ENCODE measurements at places on chromosomes 12 and 14.

DNA sequence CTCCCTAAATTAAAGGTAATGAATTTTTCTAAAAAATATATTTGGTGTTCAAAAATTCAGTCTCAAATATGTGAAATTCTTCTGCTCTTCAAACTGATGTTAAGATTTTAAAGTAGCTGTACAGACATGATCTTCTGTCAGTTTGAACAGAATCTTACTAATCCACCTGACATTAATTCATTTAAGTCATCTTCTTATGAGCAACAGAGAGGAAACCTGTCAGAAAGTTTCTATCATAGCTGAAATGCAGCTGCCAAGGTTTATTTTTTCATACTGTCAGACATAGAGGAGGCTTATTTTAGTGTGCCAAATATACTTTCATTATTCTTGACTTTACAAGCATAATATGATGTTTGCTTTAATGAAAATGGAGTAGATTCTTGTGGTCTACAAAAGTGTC lies 686.6 kb upstream of the MIS18BP1 start:
- no peak for DNase-seq

DNA sequence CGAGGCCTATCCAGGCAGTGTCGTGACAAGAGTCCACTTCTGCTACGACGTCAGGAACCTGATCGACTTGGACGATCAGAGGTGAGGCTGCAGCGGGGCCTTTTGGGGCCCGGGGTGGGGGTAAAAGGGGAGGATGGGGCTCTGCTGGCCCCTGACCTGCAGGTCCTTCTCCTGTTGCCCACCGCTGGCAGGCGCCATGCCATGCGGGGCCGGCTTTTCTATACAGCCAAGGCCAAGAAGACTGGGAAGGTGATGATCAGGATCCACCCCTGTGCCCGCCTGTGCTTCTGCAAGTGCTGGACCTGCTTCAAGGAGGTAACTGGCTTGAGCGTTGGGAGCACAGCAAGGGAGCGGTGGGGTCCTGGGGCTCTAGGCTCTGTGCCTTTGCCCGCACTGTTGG lies 31.6 kb downstream of the NGB start:
- DNase-seq, result no peak

- DNase-seq, result no peak
Measured at GRCh38 chr12:42306297-42306696, 19.6 kb downstream of the ZCRB1 start.

- no peak for DNase-seq
Measured at GRCh38 chr12:19848421-19848820, 409.1 kb downstream of the AEBP2 start.

All from fibroblast of gingiva (primary cell).